ENCODE measurements at places on chromosomes 1 and 21. TPM values are rescaled to one million over a fixed set of nuclear protein-coding genes. Genes with fewer than 3 reads are reported as not detected.

The IVL gene
- total RNA-seq = under 0.01 TPM

The HPCAL4 gene
- not detected for total RNA-seq

The SERTAD4 gene
- total RNA-seq = 0.20 TPM

The ZFP69B gene
- total RNA-seq = 2.9 TPM

The PTCH2 gene
- 0.20 TPM for total RNA-seq

The OR10J1 gene
- total RNA-seq = not detected

The KRTAP10-3 gene
- not detected for total RNA-seq

All from subcutaneous preadipocyte (primary cell).